Renal pelvis (tissue), 12 donors: ENCODE measurements at places on chromosomes 16 and 17. TPM values are rescaled to one million over a fixed set of nuclear protein-coding genes. Genes with fewer than 3 reads are reported as not detected.

The LGALS9C gene
- not detected for polyA plus RNA-seq

The MAF gene
- polyA plus RNA-seq: 47.3 TPM

The LDHD gene
- polyA plus RNA-seq: 9.1 TPM

The HBZ gene
- polyA plus RNA-seq: 2.4 TPM

The KRTAP3-3 gene
- polyA plus RNA-seq: not detected

The MOSMO gene
- 15.4 TPM for polyA plus RNA-seq

The TBC1D3H gene
- not detected for polyA plus RNA-seq

The GSG1L gene
- 0.50 TPM for polyA plus RNA-seq

The MRPS7 gene
- polyA plus RNA-seq: 80.1 TPM

The HLF gene
- 7.2 TPM for polyA plus RNA-seq

The ZP2 gene
- polyA plus RNA-seq: 0.16 TPM

The ABCA9 gene
- 1.8 TPM for polyA plus RNA-seq

The PRR29 gene
- 4.3 TPM for polyA plus RNA-seq

The FOXJ1 gene
- 31.5 TPM for polyA plus RNA-seq

The BCKDK gene
- 47.7 TPM for polyA plus RNA-seq

The CSH2 gene
- polyA plus RNA-seq: not detected

The PITPNM3 gene
- polyA plus RNA-seq: 8.2 TPM

The HSD17B1 gene
- 5.3 TPM for polyA plus RNA-seq

The GNAO1 gene
- polyA plus RNA-seq: 6.3 TPM

The MYH1 gene
- 0.06 TPM for polyA plus RNA-seq

The JMJD6 gene
- polyA plus RNA-seq: 24.7 TPM

The EFCAB3 gene
- polyA plus RNA-seq: 0.25 TPM

The ESRP2 gene
- 29.1 TPM for polyA plus RNA-seq

The ZNF385C gene
- 9.0 TPM for polyA plus RNA-seq

The ADAD2 gene
- 0.34 TPM for polyA plus RNA-seq

The NAGS gene
- polyA plus RNA-seq: 3.6 TPM

The KRTAP4-5 gene
- polyA plus RNA-seq: not detected

The RFNG gene
- polyA plus RNA-seq: 56.6 TPM

The ARL5C gene
- 0.44 TPM for polyA plus RNA-seq

The STX4 gene
- 38.4 TPM for polyA plus RNA-seq

The MLYCD gene
- 5.1 TPM for polyA plus RNA-seq

The ARHGAP44 gene
- polyA plus RNA-seq: 9.7 TPM

The ZNF205 gene
- 20.3 TPM for polyA plus RNA-seq

The NSF gene
- 35.9 TPM for polyA plus RNA-seq

The CFAP52 gene
- 4.1 TPM for polyA plus RNA-seq

The HASPIN gene
- polyA plus RNA-seq: 3.0 TPM

The SNF8 gene
- polyA plus RNA-seq: 108 TPM

The C17orf113 gene
- 3.8 TPM for polyA plus RNA-seq

The TRPV2 gene
- 3.2 TPM for polyA plus RNA-seq

The DUXB gene
- 0.28 TPM for polyA plus RNA-seq

The CTRB2 gene
- polyA plus RNA-seq: 0.07 TPM

The CCL16 gene
- 0.42 TPM for polyA plus RNA-seq

The UTS2R gene
- polyA plus RNA-seq: 0.71 TPM

The MLST8 gene
- polyA plus RNA-seq: 57.6 TPM
